Spinal cord (tissue), 10 donors: ENCODE measurements at places on chromosomes 12 and 14. TPM values are rescaled to one million over a fixed set of nuclear protein-coding genes. Genes with fewer than 3 reads are reported as not detected.

DNA sequence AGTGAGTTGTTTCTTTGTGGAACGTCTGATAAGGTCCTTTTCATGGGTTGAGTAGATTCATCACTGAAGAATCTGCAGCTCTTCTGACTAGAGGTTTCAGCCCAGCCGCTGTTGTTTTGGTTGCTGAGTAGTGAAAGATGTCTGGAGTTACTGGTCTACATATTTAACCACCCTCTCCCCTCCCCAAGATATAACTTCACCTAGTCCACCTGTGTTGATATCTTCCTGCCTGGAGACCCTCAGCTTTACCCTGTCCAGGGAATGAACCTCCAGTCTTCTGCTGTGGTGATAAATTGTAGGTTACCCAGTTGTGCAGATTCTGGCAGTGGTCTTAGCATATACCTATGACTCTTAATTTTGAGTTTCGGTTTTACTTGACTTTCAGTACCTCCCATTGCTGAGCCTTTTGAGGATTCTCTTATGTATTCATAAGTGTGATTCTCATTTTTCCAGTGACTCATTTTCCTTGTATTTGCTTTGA lies 62.9 kb downstream of the CCDC91 start:
- H3K4me1 ChIP-seq: no peaks in the 10 kb centered on the region
- H3K27ac ChIP-seq: no peak overlapping the region
- H3K27me3 ChIP-seq: no peaks in the 10 kb centered on the region
- DNase-seq: no peak
- no peak overlapping the region for H3K4me3 ChIP-seq

DNA sequence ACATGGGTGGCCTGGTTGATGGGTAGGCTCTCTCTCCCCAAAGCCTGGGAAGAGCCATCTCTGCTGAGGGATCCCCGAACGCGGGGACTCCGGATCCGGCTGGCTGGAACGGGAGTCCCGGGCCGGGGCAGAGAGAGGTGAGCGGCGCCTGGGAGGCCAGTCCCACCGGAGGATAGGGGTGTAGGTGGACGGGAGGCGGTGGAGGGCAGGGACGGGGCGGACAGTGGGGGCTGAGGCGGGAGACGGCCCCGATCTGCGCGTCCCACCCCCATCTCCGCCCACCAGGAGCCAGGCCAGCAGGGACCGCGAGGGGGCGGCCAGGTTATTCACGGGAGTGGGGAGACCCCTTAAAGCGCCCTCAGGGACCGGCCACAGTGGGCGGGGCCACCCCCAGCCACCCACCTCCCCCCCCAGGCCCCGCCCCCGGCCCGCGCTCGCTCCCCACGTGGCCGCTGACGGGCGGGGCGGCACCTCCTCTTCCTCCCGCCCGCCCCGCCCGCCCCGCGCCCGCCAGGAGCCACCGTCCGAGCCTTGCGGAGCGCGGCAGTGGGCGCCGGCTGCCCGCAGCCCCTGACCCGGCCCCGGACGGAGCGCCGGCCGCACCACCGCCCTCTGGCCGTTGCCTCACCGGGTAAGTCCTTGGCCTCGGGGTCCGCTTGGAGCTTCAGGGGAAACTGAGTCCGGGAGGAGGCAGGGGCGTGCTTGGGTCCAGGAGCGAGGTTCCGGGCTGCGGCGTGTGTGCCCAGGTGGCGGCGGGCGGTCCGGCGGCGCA lies at the start of gene INF2:
Gene INF2, plus strand, starts transcription at position 510 of the 772 bp plus-strand sequence. CDS start 11,748 bp downstream, outside the sequence.
- peak within 1 kb of the TSS; percentile 56 for H3K4me3 ChIP-seq
- H3K27me3 ChIP-seq: peaks cover 2% of the 10 kb centered on the region
- H3K27ac ChIP-seq: peak within 1 kb of the TSS; percentile 75
- H3K36me3 ChIP-seq: peaks cover 37% of the 10 kb centered on the region

DNA sequence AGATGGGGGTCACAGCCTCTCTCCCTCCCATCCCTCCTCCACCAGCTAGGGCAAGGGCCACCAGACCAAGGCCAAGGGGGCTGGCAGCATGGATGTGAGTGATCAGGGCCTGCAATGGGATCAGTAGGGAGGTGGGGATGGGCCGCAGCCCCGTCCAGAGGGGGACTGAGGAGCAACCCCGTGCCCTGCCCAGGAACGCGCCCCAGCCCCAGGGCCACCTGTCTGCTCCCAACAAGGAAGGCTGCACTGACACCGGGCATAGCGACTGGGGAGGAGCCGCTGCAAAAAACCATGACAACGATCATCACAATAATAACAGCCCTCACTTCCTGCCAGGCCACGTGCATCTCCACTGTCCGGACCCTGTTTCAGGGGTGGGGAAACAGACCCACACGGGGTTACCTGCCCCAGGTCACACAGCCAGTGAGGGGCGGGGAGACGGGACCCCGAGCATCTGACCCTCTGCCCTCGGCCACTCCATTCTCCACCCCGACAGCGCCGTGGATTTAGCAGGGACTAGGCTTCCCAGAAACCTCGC lies 24.3 kb downstream of the NCOR2 start:
- no peaks in the 10 kb centered on the region for H3K27me3 ChIP-seq
- H3K4me3 ChIP-seq: no peak overlapping the region
- no peak for DNase-seq
- peak overlapping the region; percentile 52 for H3K27ac ChIP-seq

The RTL1 gene
- polyA plus RNA-seq: 1.1 TPM

DNA sequence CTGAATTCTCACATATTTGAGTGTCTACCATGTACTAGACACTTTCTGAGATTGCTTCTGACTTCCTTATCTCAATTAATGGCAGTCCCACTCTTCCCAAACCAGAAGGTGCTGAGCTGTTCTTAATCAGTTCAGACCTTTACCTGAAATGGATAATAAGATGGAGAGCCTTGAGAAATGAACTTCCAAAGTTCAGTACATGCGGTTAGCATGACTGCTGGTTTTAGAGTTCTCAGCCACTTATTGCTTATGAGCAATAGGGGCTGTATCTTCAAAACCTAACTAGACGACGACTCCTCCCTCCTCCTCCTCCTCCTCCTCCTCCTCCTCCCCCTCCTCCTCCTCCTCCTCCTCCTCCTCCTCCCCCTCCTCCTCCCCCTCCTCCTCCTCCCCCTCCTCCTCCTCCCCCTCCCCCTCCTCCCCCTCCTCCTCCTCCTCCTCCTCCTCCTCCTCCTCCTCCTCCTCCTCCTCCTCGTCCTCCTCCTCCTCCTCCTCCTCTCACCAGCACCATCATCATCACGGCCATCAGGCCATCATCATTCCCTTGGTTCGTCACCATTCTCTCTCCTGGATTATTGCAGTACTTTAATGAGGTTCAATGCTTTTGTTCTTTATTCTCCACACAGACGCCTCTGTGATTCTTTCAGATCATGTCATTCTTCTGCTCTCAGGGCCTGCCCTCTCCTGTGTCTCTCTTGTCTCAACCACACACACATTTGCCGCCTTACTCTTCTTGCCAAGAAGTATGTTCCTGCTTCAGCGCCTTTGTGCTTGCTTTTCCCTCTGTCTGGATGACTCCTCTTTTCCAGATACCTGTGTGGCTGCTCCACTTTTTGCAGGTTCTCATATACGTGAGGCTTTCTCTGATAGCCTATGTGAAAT lies 2.7 kb downstream of the PCNX1 start:
- H3K4me3 ChIP-seq: peak overlapping the region; percentile 92
- H3K27me3 ChIP-seq: no peaks in the 10 kb centered on the region
- DNase-seq: no peak
- peaks cover 5% of the 10 kb centered on the region for H3K4me1 ChIP-seq
- H3K36me3 ChIP-seq: no peaks in the 10 kb centered on the region

DNA sequence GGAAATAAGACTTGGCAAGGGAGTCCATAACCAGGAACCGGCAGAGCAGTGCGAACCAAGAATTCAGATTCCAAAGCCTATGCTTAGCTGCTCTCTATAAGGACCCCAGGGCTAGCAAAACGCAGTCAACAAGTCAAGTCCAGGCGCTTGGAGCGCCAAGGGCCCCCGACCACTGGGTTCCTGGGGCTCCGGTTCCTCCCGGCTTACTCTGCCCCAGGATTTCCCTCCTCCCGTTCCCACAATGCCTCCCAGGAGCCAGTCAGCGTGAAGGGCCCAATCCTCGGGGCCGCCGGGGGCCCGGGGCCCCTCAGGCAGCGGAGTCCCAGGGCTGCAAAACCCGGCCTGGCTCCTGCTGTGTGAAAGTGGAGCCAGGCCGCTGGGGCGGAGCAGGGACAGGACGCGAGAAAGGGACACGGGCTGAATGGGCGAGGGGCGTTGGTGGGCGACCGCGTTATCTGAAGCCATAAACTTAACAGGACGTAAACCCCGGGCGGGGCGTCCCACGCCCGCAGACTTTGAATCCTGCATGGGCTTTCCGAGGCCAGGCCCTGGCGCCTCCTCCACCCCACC lies 1.5 kb downstream of the KRT8 start:
- H3K27me3 ChIP-seq: peaks cover 10% of the 10 kb centered on the region
- no peak for DNase-seq
- peak overlapping the region; percentile 32 for H3K4me3 ChIP-seq
- no peaks in the 10 kb centered on the region for H3K36me3 ChIP-seq
- H3K27ac ChIP-seq: peak overlapping the region; percentile 27

DNA sequence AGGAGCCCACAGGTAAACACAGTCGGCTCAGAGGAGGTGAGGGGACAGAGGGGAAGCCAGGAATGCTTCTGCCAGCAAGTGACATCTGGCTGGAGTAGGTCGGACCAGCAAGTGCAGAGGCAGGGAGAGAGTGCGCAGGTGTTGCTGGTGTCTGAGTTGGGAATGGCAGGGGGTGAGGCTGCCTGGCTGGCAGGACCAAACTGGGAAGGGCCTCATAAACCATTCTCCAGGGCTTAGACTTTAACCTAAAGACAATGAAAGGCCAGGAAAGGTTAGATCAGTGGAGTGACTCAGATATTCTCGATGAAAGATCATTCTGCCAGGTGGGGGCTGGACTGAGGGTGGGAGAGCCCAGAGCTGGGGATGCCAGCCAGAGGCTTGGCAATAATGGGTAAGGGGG lies 66.4 kb downstream of the ITPK1 start:
- no peaks in the 10 kb centered on the region for H3K27me3 ChIP-seq
- H3K4me1 ChIP-seq: peaks cover 46% of the 10 kb centered on the region
- H3K4me3 ChIP-seq: no peak overlapping the region
- H3K27ac ChIP-seq: no peak overlapping the region

- no peak overlapping the region for H3K27ac ChIP-seq
- H3K36me3 ChIP-seq: no peaks in the 10 kb centered on the region
- DNase-seq: no peak
Observed at GRCh38 chr12:76013603-76014002, 18.0 kb downstream of the PHLDA1 start.

The COX8C gene
- polyA plus RNA-seq: not detected

DNA sequence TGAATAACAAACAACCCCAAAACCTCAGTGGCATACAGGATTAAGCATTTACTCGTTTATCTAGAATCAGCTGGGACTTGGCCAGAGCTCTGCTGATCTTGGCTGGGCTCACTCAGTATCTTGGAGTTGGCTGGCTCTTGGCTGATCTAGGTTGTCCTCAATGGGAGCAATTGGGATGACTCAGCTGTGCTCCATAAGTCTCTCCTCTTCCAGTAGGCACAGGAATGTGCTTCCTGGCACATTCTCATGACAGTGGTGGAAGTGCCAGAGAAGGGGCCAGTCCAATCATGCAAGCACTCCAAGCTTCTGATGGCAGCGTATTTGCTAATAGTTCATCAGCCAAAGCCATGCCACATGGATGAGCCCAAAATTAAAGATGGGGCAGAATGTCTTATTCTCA lies 41.7 kb upstream of the ANO4 start:
- DNase-seq: no peak
- no peaks in the 10 kb centered on the region for H3K27me3 ChIP-seq
- no peak overlapping the region for H3K27ac ChIP-seq
- H3K36me3 ChIP-seq: no peaks in the 10 kb centered on the region
- no peak overlapping the region for H3K4me3 ChIP-seq

DNA sequence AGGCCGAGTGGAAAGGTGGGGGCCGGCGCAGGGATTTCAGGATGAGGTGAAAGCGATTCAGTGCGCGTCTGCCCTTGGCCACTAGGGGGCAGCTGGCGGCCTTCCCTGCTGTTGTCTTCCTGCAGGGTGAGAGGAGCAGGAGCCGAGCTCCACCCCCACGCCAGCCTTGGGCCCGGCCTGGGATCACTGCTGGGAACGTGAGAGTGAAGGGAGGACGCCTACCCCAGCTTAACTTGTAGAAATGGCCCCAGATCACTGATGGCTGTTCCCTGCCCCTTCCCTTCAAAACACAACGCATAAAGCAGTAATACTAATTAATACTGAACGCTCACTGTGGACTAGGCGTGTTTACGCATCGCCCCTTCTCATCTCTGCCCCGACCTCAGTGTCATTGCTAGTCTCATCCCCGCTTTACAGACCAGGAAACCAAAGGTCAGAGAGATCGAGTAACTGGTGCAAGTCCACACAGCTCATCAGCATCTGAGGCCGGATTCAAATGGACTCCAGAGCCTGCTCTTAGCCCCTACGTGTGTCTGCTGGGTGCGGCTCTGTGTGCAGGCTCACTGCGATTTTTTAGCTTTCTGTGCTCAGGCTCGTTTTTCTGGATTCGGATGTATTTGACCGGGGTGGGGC lies 24.3 kb downstream of the MVK start:
- no peaks in the 10 kb centered on the region for H3K27me3 ChIP-seq
- peaks cover 16% of the 10 kb centered on the region for H3K4me1 ChIP-seq
- peak; percentile 58 for DNase-seq
- no peak overlapping the region for H3K4me3 ChIP-seq

DNA sequence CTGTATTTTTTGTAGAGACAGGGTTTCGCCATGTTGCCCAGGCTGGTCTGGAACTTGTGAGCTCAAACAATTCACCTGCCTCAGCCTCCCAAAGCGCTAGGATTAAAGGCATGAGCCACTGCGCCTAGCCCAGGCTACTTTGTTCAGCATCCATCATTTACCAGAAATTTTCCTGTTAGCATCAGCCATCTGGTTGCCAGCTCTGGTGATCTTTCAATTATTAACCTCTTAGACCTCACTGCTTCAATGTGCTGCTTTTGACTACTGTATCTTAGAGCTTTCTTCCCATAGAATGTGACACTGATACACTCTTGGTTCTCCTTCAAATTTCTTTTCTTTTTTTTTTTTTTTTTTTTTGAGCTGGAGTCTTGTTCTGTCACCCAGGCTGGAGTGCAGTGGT lies 5.4 kb upstream of the AMHR2 start:
- no peak overlapping the region for H3K4me3 ChIP-seq
- no peaks in the 10 kb centered on the region for H3K27me3 ChIP-seq
- H3K4me1 ChIP-seq: no peaks in the 10 kb centered on the region
- no peak for DNase-seq
- H3K27ac ChIP-seq: no peak overlapping the region
- no peaks in the 10 kb centered on the region for H3K36me3 ChIP-seq

DNA sequence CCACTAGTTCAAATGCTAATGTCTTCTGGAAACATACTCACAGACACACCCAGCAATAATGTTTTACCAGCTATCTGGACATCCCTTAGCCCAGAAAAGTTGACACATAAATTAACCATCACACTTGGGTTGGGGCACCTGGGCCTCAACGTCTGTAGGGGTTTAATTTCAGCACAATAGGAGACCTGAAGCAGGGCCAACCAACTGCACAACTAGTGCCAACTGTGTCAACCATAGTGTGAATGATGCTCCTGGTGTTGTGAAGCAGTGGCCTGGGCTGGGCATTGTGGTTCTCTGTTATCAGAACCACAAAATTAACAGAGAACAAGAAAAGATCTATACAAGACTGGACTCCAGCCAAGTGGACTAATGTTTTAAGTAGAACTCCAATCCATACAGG lies 106.7 kb upstream of the PPM1H start:
- no peak overlapping the region for H3K4me3 ChIP-seq
- no peak overlapping the region for H3K27ac ChIP-seq
- DNase-seq: no peak
